ENCODE measurements at places on chromosomes 3 and 15. TPM values are rescaled to one million over a fixed set of nuclear protein-coding genes. Genes with fewer than 3 reads are reported as not detected.

- no peak for DNase-seq
- peaks cover 12% of the 10 kb centered on the region for H3K4me1 ChIP-seq
- H3K27ac ChIP-seq: no peak overlapping the region
- H3K4me3 ChIP-seq: no peak overlapping the region
Observed at GRCh38 chr15:34609102-34610057, 25.9 kb upstream of the GOLGA8B start.

DNA sequence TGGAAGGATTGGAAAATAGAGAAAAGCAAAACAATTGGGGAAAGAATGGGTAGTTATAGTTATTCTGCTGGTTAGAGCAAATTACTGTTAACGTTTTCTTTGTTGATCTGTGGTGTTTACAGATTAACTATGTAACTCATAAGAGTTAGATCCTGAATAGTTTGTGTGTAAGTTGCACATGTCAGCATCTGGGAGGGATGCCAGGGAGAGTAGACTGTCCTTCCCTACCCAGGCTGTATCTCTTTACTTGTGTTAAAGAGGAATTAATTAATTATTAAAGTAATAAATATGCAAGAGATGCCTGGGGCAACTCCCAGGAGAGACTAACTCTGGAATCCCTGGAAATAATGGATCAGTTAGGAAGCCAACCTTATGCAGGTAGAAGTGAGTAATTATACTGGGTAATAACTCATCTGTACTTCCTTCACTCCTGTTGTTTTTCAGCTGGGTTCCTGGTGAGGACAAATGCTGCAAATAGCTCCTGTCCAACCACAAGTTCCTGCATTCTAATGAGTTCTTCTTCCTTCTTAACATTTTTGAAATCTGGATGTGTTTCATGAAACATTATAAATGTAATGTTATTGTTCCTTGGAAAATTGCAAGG lies 18.9 kb downstream of the GHRL start:
- peaks cover 68% of the 10 kb centered on the region for H3K36me3 ChIP-seq
- H3K4me3 ChIP-seq: no peak overlapping the region
- peaks cover 47% of the 10 kb centered on the region for H3K4me1 ChIP-seq
- no peaks in the 10 kb centered on the region for H3K27me3 ChIP-seq
- DNase-seq: no peak

GRCh38 chr3:31390466-31390865 lies 142.3 kb upstream of the STT3B start:
- peaks cover 5% of the 10 kb centered on the region for H3K36me3 ChIP-seq
- H3K4me1 ChIP-seq: peaks cover 5% of the 10 kb centered on the region
- H3K27ac ChIP-seq: no peak overlapping the region
- no peaks in the 10 kb centered on the region for H3K27me3 ChIP-seq

DNA sequence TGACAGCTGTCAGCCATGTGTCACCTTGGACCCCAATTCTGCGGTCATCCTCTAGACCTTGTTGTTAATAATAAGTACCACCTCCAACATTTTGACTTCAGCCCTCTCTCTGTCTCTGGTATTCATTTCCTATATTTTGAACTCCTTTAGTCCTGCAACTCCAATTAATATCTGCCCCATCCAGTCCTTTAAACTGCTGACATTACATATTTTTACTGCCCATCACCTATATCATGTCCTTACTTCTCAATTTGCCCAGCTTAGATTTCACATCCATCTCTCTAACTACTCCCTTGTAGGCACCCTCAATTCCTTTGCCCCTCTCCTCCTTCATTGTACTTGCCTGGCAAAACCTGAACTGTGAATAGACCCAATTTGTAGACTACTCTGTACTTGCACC lies 73.5 kb downstream of the SCN10A start:
- peaks cover 18% of the 10 kb centered on the region for H3K27me3 ChIP-seq
- DNase-seq: no peak
- no peak overlapping the region for H3K27ac ChIP-seq
- no peaks in the 10 kb centered on the region for H3K36me3 ChIP-seq

- no peak overlapping the region for H3K27ac ChIP-seq
- no peaks in the 10 kb centered on the region for H3K4me1 ChIP-seq
- no peak for DNase-seq
- H3K36me3 ChIP-seq: no peaks in the 10 kb centered on the region
- H3K4me3 ChIP-seq: no peak overlapping the region
Observed at GRCh38 chr15:25536801-25537611, 98.2 kb upstream of the UBE3A start.

- no peaks in the 10 kb centered on the region for H3K36me3 ChIP-seq
- H3K4me3 ChIP-seq: no peak overlapping the region
- H3K27me3 ChIP-seq: peaks cover 13% of the 10 kb centered on the region
- no peak overlapping the region for H3K27ac ChIP-seq
- no peaks in the 10 kb centered on the region for H3K4me1 ChIP-seq
- DNase-seq: no peak
Observed at GRCh38 chr3:39000008-39000450, 51.7 kb downstream of the SCN11A start.

DNA sequence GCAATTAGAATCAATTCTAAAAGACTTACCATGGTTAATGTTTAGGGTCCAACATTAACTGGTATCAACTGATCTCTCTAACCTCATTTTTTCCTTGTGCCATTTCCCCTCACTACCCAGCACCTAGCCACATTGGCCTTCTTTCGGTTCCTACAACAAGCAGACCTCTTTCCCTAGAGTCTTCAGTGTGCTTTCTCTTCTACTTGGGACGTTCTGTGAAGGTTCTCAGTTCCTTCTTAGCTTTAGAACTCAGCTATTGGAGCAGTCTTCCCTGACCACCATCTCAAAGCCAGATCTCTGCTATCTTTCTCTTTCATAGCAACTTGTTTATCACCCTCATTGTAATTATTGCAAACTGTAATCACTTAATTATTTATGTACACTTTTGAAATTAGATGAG lies 31.5 kb upstream of the MINDY4B start:
- DNase-seq: no peak
- no peak overlapping the region for H3K4me3 ChIP-seq
- H3K36me3 ChIP-seq: no peaks in the 10 kb centered on the region
- H3K27ac ChIP-seq: no peak overlapping the region
- peaks cover 14% of the 10 kb centered on the region for H3K4me1 ChIP-seq

DNA sequence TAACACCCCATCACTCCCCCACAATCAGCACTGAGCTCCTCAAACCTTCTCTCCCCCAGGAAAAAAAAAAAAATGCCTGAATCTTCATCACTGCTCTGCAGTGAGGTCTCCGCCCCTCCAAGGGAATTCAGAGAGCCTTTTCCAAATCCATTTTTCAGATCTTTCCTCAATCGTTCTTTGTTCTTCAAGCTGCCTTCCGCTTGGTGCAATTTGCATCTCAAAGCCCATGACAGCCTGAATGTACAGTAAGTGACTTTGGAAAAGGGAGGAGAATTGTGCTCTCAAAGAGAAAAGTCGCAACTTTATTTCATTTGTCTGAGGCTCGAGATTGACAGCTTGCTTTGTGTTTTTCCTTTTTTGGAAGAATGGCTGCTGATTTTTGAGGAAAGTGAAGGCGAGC lies 75.0 kb downstream of the CORO2B start:
- no peak overlapping the region for H3K4me3 ChIP-seq
- H3K36me3 ChIP-seq: no peaks in the 10 kb centered on the region
- DNase-seq: no peak
- peaks cover 7% of the 10 kb centered on the region for H3K27me3 ChIP-seq
- H3K27ac ChIP-seq: no peak overlapping the region
- H3K4me1 ChIP-seq: no peaks in the 10 kb centered on the region

GRCh38 chr3:25604107-25604805 lies 60.5 kb downstream of the TOP2B start:
- peaks cover 56% of the 10 kb centered on the region for H3K36me3 ChIP-seq
- H3K27ac ChIP-seq: no peak overlapping the region
- H3K27me3 ChIP-seq: no peaks in the 10 kb centered on the region
- no peak overlapping the region for H3K4me3 ChIP-seq
- no peak for DNase-seq
- H3K4me1 ChIP-seq: peaks cover 8% of the 10 kb centered on the region

DNA sequence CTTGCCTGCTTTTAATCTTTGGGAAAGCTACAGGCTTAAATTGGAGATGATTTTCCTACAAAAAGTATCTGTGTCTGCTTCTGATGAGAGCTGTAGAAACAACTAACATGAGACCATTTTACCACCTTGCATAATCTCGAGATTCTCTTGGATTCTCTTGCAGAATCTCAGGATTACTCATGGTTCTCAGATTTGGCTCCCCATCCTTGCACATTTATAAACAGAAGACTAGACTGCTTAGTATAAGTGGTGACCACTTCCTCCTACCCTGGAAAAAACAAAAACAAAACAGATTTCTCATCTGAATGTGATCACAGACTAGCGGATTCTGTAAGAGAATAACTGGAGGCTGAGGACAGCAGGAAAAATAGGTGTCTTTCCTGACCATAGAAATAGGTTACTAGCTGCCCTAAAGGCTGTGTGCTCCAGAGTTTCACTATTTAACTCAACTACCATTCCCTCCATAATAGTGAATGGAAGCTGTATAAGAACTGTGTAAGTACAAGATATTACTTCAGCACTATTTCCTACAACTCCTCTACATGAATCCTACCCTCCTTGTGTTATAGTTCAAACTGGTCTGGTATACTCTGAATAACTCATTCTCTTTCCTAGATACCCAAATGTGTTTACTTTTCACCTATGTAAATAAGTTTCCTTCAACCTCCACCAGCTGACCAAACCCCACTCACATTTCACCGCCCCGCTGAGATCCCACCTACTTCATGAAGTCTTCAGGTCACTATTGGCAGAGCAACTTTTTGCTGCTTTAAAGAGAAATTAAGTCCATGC lies 122.2 kb upstream of the C2CD4B start:
- H3K4me3 ChIP-seq: no peak overlapping the region
- H3K4me1 ChIP-seq: no peaks in the 10 kb centered on the region
- no peak for DNase-seq
- no peaks in the 10 kb centered on the region for H3K36me3 ChIP-seq

DNA sequence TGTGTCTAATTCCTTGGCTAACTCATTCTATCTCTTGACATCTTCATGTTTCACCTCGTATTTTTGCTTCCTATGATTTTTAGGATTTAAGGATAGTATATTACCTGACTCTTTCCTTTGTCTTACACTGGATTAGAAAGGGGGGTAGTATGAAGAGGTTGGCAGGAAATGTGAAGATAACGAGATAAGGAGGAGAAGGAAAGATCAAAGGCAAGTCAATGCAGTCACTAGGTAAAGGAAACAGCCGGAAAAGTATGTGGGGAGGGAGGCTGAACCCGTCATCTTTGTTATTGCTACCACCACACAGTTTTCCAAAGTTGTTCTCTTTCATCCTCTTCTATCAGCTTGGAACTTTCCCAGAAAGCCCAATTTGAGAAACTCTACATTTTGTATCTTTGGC lies 90.6 kb downstream of the SLC9A9 start:
- no peak for DNase-seq
- no peak overlapping the region for H3K27ac ChIP-seq
- H3K36me3 ChIP-seq: peaks cover 3% of the 10 kb centered on the region
- H3K4me1 ChIP-seq: no peaks in the 10 kb centered on the region
- H3K27me3 ChIP-seq: no peaks in the 10 kb centered on the region
- no peak overlapping the region for H3K4me3 ChIP-seq

- H3K4me3 ChIP-seq: no peak overlapping the region
- no peak for DNase-seq
- no peak overlapping the region for H3K27ac ChIP-seq
- peaks cover 5% of the 10 kb centered on the region for H3K4me1 ChIP-seq
Observed at GRCh38 chr3:197913641-197914380, 36.2 kb upstream of the RPL35A start.

DNA sequence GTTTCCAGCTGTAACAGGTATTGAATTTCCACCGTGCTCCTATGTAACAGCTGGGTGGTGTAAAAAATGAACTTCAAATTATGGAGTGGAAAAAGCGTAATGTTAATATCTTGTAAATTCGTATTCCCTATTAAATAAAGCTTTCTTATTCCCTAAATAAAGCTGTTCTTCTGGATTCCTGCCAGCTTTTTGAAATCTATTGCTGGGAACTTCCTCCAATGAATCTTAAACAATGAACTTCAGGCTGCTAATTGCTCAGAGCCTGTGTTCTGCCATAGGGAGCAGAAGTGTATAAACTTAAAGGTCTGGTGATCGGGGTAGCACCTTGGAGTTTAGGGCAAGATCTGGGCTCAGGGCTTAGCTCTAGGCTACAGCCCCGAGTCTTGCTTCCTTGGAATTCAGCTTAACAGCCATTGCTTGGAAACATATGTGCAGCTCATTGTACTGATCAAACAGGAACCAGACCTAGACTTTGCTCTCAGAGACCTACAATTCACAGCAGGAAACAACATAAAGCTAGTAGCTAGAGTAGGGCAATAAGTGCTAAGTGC lies 1.4 kb downstream of the ARL14 start:
- H3K4me3 ChIP-seq: no peak overlapping the region
- H3K36me3 ChIP-seq: no peaks in the 10 kb centered on the region
- H3K27me3 ChIP-seq: peaks cover 13% of the 10 kb centered on the region

- peaks cover 6% of the 10 kb centered on the region for H3K36me3 ChIP-seq
- no peak overlapping the region for H3K4me3 ChIP-seq
- no peaks in the 10 kb centered on the region for H3K27me3 ChIP-seq
Observed at GRCh38 chr3:188881954-188882641, 289.7 kb upstream of the TPRG1 start.

DNA sequence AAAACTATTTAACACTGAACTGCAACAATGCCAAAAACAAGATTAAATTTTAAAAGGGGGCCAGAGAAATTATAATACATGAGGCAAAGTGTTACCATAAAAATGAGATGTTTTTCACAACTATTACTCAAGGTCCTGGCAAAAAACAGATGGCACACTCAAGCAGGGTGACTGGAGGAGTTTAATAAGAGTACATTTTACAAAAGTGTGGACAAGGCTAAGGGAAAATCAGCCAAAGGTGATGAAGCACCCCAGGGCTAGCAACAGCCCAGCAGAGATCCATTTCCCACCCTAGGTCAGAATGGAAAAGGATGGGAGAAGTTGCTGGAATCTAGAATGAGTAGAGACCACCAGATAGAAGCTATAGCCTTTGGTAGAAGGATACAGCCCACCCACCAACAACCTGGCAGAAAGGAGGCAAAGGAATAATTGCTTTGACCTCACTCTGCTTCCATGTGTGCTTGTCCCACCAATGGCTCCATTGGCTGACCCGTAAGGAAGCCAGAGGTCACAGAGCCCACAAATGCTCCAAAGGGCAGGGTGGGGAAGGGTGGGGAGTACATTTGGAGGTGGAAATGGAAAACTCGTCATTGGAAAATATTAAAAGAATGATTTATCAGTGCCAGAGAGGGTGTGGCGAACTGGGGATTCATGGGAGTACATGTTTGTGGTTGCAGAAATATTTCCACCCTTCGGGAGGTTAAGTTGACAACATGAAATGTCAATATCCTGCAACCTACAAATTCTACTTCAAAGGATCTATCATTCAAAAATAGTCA lies 161.0 kb upstream of the UBE2E2 start:
- no peak for DNase-seq
- H3K27me3 ChIP-seq: no peaks in the 10 kb centered on the region
- H3K4me3 ChIP-seq: no peak overlapping the region
- H3K27ac ChIP-seq: no peak overlapping the region

Gene TPRA1
- total RNA-seq: 22.6 TPM

Gene TRIM42
- not detected for total RNA-seq

Gene GOLGA8N
- total RNA-seq: 13.8 TPM

Gene TRIM59
- total RNA-seq: 54.3 TPM

Gene GRK7
- not detected for total RNA-seq

Gene GRAMD2A
- total RNA-seq: not detected

Gene SUSD5
- not detected for total RNA-seq
